Upper lobe of left lung (tissue), 6 donors: ENCODE measurements at places on chromosomes 1 and 21. TPM values are rescaled to one million over a fixed set of nuclear protein-coding genes. Genes with fewer than 3 reads are reported as not detected.
A peak's percentile ranks its signal among the peaks of the same experiment; 100 is the strongest.

SPATA1 gene
- total RNA-seq = 19.9 TPM

DNA sequence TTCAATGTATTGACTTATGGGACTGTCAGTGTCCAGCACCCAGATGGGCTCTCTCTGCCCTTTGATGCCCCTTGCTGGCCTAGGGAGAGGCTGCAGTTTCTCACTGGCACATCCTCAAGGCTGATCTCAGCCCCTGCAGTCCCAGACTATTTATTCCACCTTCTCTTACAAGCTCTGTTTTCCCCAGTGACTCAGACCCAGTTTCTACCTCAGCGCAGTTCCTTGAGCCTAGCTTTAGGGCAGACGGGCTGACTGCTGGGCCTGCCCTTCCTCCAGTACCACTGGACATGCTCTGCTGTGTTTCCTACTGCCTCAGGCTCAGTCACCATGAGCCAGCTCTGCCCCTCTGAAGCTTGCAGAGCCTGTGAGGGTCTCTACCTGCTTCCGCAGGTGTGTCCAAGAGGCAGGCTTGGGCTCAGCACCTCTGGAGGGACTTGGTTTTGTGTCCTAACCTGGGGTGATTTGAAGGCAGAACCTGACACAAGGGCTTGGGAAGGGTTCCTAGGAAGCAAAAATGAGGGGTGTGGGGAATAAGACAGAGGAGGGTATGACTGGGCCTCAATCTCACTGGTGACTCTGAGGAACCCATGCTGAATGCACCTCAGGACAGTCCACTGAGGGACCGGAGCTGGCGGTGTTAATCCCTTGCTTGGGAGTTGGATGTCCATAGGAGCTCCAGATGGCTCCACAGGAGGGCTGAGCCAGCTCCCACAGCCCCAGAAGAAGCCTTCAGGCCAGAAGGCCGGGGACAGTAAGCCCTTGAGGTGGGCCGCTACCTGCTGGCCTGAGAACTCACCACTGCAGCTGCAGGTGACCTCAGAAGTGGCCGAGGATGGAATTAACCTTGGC is 689.9 kb downstream of the MATN1 start:
- no peak for DNase-seq

- no peak for DNase-seq
Measured at GRCh38 chr1:12400027-12400693, 170.3 kb downstream of the VPS13D start.

DNA sequence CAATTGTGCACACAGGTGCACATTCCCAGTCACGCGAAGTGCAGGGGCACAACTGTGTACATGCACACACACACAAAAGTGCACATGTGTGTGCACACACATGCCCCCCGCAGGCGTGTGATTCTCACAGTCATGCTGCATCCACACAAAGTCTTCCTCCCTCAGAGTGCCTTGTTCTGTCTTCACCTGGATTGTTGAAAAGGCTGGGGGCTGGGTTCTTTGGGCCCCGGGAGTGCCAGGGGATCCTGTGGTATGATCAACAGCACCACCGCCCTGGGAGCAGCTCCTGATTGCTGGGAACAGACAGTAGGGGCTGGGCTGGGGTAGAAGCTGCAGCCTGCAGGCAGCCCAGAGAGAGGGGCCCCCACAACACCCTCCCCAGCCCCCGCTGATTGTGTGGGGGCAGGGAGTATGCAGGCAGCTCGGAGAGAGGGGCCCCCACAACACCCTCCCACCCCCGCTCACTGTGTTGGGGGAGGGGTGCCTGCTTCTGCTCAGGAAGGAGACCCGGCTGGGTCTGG is 3.4 kb downstream of the COL18A1 start:
- DNase-seq = no peak

GRCh38 chr1:112712191-112712590 is 2.9 kb downstream of the PPM1J start:
- DNase-seq = no peak

- DNase-seq = no peak
Measured at GRCh38 chr1:87200875-87201638, 127.6 kb upstream of the LMO4 start.

- no peak for DNase-seq
Measured at GRCh38 chr1:207849646-207850045, 61.3 kb downstream of the CD34 start.

AMY1C gene
- 32.2 TPM for total RNA-seq

GRCh38 chr1:19154876-19155275 is 55.2 kb downstream of the UBR4 start:
- no peak for DNase-seq

GRCh38 chr21:15250384-15250783 is 185.6 kb upstream of the NRIP1 start:
- no peak for DNase-seq

GRCh38 chr1:62841587-62842169 is 57.7 kb downstream of the ATG4C start:
- no peak for DNase-seq

GRCh38 chr21:45289655-45290515 is 2.2 kb upstream of the POFUT2 start:
- no peak for DNase-seq

- no peak for DNase-seq
Measured at GRCh38 chr21:35571910-35572309, 488.4 kb downstream of the SETD4 start.

DNA sequence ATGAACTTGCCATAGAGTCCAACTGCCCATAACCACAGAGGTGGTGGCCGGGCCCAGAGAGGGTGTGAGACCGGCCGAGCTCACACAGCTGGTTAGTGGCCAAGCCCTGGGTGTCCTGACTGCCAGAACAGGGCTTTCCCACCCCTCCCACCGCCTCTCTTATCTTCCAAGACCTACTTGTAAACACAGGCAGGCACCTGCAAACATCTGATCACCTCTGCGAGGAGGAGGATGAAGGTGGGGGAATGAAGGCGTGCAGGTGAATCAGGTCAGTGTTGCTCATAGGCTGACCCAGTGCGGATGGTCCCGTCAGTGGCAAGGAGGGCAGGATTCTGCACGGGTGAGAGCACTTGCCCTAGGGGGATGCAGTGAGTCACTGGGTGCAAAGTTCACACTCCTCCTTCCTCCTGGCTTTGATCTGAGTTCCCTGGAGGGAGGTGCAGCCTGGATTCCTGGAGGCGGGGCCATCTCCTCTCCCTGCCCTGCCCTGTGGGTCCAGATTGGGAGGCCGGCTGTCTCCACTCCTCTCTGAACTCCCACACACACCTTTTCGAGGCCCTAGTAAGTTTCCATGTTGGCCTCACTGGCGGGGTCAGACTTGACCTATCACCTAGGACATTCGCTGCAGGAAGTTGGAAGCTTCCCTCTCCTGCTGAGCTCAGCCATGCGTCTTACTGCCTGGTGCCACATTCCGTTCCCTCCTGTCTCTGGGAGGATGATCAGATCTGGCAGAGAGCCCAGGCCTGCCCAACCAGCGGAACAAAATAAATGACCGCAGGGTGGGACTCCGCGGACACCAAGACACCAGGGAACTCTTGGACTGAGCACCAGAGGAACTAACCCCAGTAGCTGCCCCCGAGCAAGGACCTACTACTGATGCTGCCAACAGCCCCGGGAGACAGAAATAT is 7.3 kb downstream of the UQCRHL start:
- DNase-seq = peak; percentile 67
